ENCODE measurements at places on chromosomes 11 and 22. TPM values are rescaled to one million over a fixed set of nuclear protein-coding genes. Genes with fewer than 3 reads are reported as not detected.

Gene CELF1
- total RNA-seq = 50.5 TPM

Gene TRIM49
- total RNA-seq = not detected

Gene CHID1
- total RNA-seq = 71.0 TPM

Gene OR52I1
- not detected for total RNA-seq

Gene TM7SF2
- 5.4 TPM for total RNA-seq

Gene DRD2
- total RNA-seq = not detected

Gene OR8G5
- total RNA-seq = not detected

Gene USP2
- total RNA-seq = 0.68 TPM

Gene SYCE3
- total RNA-seq = not detected

Gene SMARCB1
- 50.7 TPM for total RNA-seq

Gene GANAB
- total RNA-seq = 252 TPM

Gene SHISA8
- total RNA-seq = not detected

Gene CREB3L1
- total RNA-seq = 5.5 TPM

Gene ZC3H12C
- total RNA-seq = 6.0 TPM

Gene MUC5AC
- total RNA-seq = 1.5 TPM

Gene MRGPRX3
- total RNA-seq = not detected

Gene OR52N4
- not detected for total RNA-seq

Gene CCDC89
- not detected for total RNA-seq

Gene SNX32
- not detected for total RNA-seq

Gene OR10A2
- total RNA-seq = not detected

Gene NECTIN1
- 9.7 TPM for total RNA-seq

Gene UPB1
- total RNA-seq = not detected

Gene TESMIN
- total RNA-seq = 4.3 TPM

Gene ROBO4
- not detected for total RNA-seq

Gene SEC14L6
- not detected for total RNA-seq

Gene SLC22A6
- total RNA-seq = not detected

Gene APOL3
- not detected for total RNA-seq
